ENCODE measurements at places on chromosomes 12 and 14.

- no peak for DNase-seq
Measured at GRCh38 chr12:15709551-15709950, 79.6 kb downstream of the EPS8 start.

- no peak for DNase-seq
Measured at GRCh38 chr12:99170037-99170436, 477.5 kb upstream of the GARIN6 start.

GRCh38 chr12:116538076-116538591, 21.0 kb upstream of the MAP1LC3B2 start:
- no peak for DNase-seq

DNA sequence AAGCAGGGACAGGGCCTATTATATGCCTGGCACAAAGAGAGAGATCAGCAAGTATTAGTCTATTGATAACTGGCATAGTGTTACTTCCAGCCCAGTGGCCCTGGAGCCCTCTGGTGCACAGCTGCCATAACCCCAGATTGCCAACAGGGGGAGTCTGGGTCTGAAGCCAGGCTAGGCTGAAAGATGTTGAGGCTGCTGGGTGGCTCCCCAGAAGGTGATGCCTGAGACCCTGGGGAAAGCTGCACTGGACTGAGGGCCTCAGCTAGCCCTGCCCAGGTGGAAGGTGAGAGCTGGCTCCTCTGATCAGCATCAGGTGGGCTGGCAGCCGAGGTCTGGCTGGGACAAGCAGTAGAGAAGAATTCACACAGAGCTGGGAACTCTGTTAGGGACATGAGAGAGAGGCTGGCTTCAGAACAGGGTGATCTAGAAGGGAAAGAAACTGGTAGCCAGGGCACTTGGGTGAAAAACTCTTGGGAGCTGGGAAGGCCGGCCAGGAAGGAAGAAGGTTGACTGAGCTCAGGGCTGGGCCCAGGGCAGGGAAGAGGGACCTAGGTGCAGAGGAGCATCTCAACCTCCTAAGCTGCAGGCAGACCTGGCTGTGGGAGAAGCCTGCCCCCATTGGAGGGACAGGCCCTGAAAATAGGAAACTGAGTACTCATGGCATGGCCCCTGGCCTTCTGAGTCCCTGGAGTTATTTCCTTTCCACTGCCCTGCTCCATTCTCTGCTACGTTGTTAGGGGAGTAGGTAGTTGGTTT, 3.9 kb downstream of the GZMH start:
- peak; percentile 37 for DNase-seq

- DNase-seq, result no peak
Measured at GRCh38 chr12:120886199-120887018, 17.7 kb downstream of the SPPL3 start.

GRCh38 chr14:81371802-81372201, 28.3 kb downstream of the STON2 start:
- no peak for DNase-seq

DNA sequence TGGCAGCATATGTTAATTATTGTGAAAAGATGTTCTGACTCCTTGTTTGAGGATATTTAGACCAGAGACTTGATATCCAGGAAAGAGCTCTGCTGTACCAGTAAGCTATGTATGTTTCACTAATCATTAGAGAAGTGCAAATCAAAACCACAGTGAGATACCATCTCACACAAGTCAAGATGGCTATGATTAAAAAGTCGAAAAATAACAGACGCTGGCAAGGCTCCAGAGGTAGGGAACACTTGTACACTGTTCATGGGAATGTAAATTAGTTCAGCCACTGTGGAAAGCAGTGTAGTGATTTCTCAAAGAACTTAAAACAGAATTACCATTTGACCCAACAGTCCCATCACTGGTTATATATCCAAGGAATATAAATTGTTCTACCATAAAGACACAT, 171.6 kb downstream of the DPY19L2 start:
- DNase-seq, result no peak

DNA sequence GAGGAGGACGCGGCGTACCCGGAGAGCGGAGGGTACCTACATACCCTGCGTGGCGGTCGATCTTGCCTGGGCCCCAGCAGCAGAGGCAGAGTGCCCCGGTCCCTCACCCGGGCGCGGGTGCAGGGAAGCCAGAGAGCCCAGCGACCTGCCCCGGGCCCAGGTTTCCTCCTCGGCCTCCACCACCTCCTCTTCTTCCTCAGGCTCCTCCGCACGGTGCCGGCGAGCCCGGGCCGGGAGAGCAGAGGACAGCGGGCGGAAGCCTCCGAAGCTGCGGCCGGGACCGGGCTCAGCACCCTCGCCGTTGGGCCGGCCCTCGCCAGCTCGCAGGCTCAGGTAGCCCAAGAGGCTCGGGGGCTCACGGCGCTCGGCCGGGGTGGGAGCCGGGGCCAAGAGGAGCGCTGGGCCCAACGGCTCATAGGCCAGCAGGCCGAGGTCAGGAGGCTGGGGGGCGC, 6.6 kb downstream of the ZNF219 start:
- DNase-seq, result no peak

DNA sequence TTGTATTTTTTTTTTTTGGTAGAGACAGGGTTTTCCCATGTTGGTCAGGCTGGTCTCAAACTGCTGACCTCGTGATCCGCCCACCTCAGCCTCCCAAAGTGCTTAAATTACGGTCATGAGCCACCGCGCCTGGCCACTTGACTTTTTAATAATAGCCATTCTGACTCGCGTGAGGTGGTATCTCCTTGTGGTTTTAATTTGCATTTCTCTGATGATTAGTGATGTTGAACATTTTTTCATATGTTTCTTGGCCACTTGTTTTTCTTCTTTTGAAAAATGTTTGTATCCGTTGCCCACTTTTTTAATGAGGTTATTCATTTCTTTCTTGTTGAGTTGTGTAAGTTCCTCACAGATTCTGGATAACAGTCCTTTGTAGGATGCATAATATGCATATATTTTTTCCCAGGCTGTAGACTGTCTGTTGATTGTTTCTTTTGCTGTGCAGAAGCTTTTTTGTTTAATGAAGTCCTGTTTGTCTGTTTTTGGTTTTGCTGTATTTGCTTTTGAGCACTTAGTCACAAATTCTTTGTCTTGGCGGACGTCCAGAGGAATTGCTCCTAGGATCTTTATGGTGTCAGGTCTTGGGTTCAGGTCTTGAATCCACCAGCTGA, 10.3 kb upstream of the PGAM5 start:
- no peak for DNase-seq

DNA sequence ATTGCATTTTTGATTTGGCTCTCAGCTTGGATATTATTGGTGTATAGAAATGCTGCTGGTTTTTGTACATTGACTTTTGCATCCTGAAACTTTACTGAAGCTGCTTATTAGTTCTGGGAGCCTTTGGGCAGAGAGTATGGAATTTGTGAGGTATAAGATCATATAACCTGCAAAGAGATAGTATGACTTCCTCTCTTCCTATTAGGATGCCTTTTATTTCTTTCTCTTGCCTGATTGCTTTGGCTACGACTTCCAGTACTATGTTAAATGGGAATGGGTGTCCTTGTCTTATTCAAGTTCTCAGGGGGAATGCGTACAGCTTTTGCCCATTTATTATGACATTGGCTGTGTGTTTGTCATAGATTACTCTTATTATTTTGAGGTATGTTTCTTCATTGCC, 23.5 kb downstream of the SCFD1 start:
- DNase-seq, result no peak

GRCh38 chr12:88638388-88638787, 58.1 kb upstream of the KITLG start:
- no peak for DNase-seq

- no peak for DNase-seq
Measured at GRCh38 chr12:122513660-122514059, 12.9 kb upstream of the ZCCHC8 start.
